Activated CD4-positive, alpha-beta T cell treated with anti-CD3 and anti-CD28 coated beads, Interleukin-2, amount 50 U/mL, for 24 hours (primary cell): ENCODE measurements at places on chromosomes 5 and 9.
A peak's percentile ranks its signal among the peaks of the same experiment; 100 is the strongest.

- DNase-seq: no peak
These were observed 33.8 kb downstream of the OTULINL start for GRCh38 chr5:14615365-14615764.

GRCh38 chr5:36666274-36666673, 59.9 kb downstream of the SLC1A3 start:
- no peak for DNase-seq

DNA sequence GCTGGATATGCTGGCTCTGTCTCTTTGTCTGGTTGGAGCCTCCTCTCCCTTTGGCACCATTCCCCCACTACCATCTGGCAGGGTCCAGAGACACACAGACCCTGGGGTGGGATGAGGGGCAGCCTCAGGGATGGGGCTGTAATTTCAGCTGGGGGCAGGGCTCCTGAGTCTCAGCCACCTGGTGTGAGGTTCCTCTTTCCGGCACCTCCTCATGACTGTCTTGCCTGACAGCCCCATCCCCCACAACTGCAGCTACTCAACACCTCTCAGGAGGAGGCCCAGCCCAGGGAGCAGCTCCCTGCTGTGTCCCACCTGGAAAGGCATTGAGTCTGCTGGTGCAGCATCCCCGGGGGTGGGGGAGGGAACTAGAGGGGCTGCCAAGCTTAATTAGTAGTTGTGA, 11.7 kb upstream of the RPS14 start:
- no peak for DNase-seq

GRCh38 chr9:111630964-111631213, 245 bp upstream of the DNAJC25 start:
- DNase-seq: no peak

GRCh38 chr9:112869917-112870316, 20.8 kb downstream of the SLC46A2 start:
- DNase-seq: no peak

DNA sequence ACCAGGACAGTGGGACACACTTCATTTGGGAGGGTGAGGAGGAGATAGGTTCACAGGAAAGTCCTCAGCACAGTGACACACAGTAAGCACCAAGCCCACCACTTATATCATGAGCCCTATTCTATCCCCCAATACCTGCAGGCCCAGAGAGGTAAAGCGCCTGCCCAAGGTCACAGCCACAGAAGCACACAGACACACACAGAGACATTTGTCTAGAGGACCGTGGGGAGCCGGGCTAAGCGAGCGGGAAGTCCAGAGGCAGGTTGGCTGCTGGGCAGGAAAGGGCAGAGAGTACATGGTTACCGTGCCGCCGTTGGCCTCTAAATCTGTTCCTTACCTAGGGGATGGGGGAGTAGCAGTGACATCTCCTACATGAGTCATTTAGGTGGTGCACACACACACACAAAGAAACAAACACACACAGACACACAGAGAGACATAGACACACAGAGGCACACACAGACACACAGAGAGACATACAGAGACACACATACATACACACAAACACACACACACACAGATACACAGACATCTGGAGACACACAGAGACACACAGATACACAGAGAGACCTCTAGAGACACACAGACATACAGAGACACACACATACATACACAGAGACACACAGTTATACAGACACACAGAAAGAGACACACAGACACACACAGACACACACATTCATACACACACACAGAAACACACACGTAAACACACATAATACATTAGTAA, 15.9 kb upstream of the DUSP1 start:
- no peak for DNase-seq

DNA sequence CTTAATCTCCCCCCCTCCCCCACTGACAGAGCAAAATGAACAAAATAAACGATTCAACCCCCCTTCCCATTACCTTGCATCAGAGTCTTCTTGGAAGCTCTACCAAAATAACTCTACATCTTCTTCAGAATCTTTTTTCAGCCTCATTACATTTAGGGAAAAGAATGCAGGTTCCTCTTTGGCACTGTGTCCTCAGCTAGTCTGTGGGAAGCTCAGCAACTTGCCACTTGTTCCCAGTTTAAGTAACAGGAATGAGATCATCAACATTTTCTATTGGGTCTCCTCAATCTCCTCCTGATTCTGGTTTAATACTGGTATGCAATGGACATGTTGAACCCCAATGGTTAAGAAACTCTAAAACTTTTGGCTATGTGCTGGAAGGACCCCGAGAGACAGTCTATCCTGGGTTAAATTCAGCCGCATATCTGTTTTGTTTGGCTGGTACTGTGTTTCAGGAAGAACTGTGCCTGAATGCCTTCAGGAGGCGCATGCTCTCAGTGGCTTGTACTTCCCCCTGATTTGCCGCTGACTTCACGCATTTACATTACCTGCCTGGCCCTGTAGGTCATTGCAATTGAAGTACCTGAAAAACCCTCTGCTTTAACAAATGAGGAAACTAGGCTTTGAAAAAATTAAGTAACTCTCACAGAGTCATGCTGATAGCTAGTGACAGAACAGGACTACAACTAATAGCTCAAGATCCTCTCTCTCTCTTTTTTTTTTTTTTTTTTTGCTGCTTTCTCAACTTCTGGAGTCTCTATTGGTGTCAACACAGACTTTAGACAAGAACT, 78.1 kb upstream of the HMHB1 start:
- no peak for DNase-seq

- no peak for DNase-seq
These were observed 57.4 kb upstream of the DMRTA1 start for GRCh38 chr9:22389271-22389670.

DNA sequence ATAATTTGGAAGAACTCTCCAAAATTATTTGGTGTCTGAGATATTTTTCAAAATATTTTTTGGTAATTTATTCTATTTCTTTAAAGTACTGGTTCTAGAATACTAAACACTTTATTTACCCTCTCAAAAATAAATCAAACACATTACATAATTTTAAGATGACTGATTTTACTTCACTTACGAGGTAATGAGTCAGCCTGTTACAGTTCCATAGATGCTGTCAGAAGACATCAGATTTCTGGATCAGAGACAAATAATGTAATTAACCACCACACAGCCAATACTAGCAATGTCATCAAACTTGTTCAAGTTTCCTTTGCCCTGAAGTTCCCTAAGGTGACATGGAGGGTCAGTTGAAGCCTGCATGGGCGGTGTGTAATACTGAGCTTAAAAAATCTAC, 106.1 kb upstream of the CDH9 start:
- no peak for DNase-seq

DNA sequence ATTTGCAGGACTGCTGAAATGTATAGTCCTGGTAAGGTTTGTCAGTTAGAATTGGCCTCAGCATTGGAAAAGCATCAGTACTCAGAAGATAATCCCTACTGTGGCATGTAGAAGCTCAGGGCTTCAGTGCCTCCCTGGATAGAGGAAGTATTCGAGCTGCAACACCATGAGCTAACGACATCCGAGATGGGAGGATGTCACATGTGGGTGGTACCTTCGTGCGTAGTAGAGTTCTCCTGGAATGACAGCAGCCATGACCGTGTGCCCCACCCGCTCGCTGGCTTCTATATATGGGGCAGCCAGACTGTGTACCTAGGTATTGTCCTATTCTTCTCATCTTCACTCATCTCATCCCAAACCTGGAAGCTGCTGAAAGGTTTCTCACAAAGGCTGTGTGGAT, 345.8 kb upstream of the KLF9 start:
- no peak for DNase-seq

GRCh38 chr9:138095813-138096518, 218.4 kb downstream of the CACNA1B start:
- DNase-seq: no peak

DNA sequence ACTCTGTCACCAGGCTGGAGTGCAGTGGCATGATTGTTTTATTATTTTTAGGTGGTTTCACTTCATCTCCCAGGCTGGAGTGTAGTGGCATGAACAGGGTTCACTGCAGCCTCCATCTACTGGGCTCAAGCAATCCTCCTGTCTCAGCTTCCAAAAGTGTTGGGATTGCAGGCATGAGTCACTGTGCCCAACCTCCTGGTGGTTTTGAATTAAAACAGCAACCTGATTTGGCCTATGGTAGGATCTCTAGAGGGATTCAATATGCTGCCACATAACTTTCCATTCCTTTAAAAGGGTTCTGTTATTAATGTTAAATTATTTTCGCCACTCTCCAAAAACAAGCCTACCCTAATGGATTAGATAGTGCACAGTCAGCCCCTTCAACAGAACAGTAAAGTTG, 9.9 kb upstream of the HSPA4 start:
- DNase-seq: no peak

- no peak for DNase-seq
These were observed 44.2 kb downstream of the FAF2 start for GRCh38 chr5:176492431-176492830.

GRCh38 chr5:647311-647710, 35.2 kb downstream of the CEP72 start:
- no peak for DNase-seq

DNA sequence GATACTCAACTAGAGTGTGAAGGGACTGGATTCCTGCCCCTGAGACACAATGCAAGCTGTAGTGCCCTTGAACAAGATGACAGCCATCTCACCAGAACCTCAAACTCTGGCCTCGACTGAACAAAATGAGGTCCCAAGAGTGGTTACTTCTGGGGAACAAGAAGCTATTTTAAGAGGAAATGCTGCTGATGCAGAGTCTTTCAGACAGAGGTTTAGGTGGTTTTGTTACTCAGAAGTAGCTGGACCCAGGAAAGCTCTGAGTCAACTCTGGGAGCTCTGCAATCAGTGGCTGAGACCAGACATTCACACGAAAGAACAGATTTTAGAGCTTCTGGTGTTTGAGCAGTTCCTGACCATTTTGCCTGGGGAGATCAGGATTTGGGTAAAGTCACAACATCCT, 2.4 kb downstream of the ZNF483 start:
- no peak for DNase-seq

DNA sequence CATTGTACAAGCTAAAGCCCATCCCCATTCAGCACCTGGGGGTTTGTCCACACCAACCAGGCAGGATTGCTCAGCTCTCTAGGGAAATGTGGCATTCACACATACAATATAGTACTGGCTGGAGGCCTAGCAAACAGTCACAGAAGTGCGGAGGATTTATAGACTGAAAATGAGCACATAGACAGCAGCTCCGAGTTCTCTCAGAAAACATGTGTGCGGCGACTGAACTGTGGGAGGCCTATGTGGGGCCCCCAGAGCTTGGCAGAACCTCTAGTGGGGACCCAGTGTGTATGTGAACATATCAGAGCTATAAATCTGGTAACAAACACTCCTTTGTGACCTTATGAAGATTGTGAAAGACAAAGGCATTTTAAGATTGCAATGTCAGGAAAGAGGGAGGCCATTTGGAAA, 431.1 kb downstream of the DTWD2 start:
- DNase-seq: no peak

- peak; percentile 43 for DNase-seq
These were observed 18.0 kb downstream of the MGAT1 start for GRCh38 chr5:180784497-180785097.

GRCh38 chr5:38634568-38635369, 78.3 kb upstream of the LIFR start:
- no peak for DNase-seq

DNA sequence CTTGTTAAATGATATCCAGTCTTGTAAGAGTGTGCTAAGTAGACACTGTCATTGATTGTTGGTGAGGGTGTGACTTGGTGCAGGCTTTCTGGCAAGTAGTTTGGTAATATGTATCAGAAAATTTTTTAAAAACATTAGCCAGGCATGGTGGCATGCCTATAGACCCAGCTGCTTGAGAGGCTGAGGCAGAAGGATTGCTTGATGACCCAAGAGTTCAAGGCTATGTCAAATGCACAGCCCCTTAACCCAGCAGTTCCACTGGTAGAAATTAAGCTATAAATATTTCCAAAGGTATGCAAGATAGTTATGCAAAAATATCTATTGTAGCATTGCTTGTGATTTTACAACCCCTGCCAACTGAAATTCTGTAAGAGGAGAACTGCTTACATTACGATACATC, 24.2 kb downstream of the ZBTB43 start:
- no peak for DNase-seq

- no peak for DNase-seq
These were observed 91.8 kb downstream of the TLE1 start for GRCh38 chr9:81597419-81598122.

GRCh38 chr9:86389628-86390027, 35.4 kb upstream of the TUT7 start:
- no peak for DNase-seq
